ENCODE measurements at places on chromosomes 2 and 18.
A peak's percentile ranks its signal among the peaks of the same experiment; 100 is the strongest.

- DNase-seq, result no peak
Observed at GRCh38 chr2:85453571-85453970, 35.1 kb downstream of the SH2D6 start.

- no peak for DNase-seq
Observed at GRCh38 chr2:221005338-221005737, 566.8 kb downstream of the EPHA4 start.

GRCh38 chr18:12882453-12883371 is 1.3 kb downstream of the PTPN2 start:
- DNase-seq, result no peak

DNA sequence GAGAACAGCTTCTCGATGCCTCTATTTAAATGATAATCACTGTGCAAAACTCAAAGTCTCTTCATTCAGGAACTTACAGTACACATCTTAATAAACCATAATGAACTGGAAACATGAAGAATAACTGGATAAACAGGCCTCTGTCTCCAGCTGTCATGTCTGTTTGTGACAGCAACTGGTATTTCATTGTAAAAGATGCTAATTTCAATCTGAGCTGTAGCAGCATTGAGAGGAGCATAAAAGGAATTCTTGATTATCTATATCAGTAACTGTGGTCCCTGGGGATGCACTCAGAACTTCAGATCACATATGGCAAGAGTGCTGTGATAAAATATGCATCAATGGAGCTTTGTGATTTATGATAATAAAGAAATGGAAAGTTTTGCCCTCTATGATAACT is 18.8 kb downstream of the CDH20 start:
- DNase-seq, result no peak

DNA sequence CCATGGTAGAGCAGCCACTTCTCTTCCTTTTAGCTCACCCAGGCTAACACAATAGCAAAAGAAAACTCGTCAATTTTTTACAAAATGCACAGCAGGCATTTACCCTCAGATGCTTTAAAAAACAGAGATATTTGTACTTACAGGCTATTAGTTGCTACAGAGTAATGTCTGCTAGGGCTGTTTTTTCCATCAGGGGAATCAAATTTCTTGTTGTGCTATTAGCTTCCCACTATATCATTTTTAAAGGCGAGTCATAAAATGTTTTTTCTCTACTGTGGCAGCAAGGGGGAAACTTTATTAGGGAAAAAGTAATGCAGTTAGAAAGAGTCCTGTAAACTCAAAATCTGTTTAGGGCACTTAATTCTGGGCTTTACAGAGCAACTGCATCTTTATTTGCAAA is 277.9 kb upstream of the THSD7B start:
- no peak for DNase-seq

DNA sequence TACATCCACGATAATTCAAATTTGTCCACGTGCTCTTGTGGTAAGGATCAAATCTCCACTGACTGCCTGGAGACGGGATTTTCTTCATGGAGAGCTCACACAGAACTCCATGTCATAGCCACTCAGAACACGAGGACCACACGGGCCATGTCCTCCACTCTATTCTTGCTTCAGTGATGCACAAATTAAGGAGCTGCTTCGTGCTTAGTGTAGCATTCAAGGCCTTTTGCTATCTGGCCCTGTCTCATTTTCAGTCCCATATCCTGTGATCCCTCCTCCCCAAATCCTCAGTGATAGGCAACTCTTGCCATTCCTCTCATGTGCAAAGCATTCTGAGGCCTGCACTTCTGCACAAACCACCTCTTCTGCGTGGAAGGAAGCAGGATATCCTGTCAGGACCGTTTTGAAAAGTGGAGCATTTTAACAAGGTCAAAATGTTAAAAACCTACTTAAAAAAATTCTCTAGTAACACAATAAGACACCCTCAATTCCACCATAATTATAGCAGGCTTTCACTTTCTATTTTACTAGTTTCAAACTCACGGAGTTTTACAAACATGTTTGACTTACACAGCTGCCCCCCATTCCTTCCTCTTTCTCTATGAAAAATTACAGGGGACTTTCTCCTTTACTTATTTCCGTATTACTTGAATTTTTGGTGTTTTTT is 35.2 kb downstream of the ST3GAL5 start:
- DNase-seq, result no peak

DNA sequence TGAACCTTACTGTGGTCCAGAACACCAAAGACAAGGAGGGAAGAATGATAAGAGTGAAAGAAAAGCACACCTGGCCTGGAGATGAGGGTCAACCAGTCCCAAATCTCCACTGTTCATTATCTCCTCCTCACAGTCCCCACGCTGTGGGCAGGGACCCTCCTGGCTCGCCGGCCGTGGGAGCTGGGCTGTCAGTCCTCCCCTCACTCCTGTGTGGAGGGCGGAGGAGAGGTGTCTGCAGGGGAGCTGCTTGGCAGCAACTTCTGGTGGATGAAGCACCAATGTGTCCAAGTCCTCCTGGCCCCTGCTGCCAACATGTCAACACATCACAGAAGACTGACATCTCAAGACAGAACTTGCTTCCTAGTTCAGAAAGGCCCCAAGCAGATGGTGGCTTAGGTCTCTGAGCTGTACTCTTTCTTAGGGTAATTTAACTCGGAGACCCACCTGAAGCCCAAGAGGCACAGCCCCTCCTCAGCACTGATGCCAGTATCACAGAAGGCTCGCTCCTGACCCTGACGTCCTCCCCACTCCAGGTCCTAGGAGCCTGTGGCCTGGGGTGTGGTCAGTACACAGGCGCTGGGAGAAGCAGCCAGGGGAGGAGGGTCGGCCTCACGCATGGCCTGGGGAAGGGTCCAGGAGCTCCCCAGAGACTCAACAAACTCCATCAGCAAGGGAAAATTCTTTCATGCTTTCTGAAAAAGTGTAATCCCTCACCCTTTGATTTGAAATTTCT is 54.5 kb downstream of the PARD6G start:
- DNase-seq, result no peak

DNA sequence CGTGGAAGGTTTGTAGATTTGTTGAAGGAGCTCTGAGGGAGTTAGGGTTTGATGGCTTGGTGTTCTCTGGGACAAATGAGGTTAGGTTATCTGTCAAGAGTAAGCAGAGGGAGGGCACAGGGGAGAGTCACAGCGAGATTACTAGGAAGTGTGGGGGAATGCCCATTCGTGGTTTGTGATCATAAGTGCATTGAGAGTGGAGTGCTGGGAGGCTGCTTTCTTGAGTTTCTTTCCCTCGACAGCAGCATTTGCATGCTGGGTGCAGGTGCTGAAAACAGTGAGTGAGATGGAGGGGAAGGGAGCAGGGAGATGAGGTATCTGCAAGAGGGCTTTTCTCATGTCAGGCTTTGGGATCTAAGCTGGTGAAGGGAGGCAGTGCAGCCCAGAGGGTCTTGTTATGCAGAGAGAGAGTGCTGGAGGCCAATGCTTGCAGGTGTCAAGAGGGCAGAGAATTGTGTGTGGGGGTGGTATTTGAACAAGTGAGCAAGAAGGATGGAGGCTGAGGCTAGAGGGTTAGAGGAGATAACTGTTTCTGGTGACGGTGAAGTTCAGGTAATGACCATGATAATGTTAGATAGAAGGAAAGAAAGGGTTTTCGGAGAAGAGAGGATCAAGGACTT is 8.8 kb downstream of the RALB start:
- DNase-seq, result peak; percentile 11

- no peak for DNase-seq
Observed at GRCh38 chr2:135010200-135010942, 36.9 kb downstream of the MAP3K19 start.

GRCh38 chr2:28635191-28635611 is 116.4 kb upstream of the PPP1CB start:
- DNase-seq, result peak; percentile 44

DNA sequence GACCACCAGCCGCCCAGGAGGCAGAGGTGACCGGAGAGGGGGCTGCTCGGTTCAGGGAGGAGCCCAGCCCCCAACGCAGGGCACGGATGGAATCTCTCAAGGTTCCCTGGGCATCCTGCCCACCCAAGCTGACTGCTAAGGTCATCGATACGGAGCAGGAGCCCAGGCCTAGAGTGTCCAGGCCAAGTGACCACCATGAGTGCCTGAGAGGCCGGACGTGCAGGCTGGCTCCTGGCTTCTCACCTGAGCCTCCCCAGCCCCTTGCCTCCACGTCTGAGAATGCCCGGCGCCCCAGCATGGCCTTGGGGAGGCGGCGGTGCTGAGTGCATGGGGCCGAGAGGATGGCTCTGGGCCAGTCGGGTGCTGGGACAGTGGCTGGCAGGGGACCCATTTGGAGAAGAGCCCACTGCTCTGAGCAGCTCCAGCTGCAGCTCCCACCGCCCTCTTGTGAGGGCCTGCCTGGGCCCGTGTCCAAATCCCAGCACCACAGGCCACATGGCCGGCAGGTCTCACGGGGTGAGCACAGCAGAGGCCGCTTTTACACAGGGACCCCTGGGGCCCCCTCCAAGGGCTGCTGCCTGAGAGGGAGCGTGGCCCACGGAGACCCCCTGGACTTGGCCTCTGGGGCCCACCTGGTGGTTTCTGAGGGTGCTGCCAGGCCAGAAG is 102.8 kb upstream of the CTDP1 start:
- DNase-seq, result peak; percentile 81

GRCh38 chr2:241931976-241932898 is 62.7 kb downstream of the RTP5 start:
- DNase-seq, result no peak

- DNase-seq, result no peak
Observed at GRCh38 chr18:3117493-3118192, 102.1 kb downstream of the MYOM1 start.

- DNase-seq, result no peak
Observed at GRCh38 chr2:137770166-137770565, 194.1 kb upstream of the HNMT start.

- DNase-seq, result no peak
Observed at GRCh38 chr18:39627936-39628335, 2062.3 kb upstream of the CELF4 start.

GRCh38 chr2:181389524-181389923 is 67.7 kb upstream of the ITGA4 start:
- DNase-seq, result no peak

DNA sequence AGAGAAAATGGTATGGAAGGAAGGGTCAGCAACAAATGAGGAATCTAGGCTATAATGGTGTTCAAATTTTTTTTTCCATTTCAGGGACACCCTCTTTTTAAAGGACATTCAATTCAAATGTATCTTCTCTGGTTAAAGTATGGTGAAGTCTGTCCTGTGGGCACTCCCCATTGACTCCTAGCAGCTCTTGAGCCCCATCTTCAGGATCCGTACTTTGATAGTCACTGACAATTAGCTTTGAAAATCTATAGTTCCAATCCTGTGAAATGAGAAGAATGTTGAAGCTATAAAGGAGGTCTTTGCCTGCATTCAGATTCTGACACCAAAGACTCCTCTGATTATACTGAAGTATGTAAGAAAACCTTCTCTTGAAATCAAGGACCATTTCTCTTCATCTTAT is 43.3 kb downstream of the KCNH7 start:
- DNase-seq, result no peak

- DNase-seq, result no peak
Observed at GRCh38 chr2:188949046-188949818, 24.9 kb upstream of the COL3A1 start.

DNA sequence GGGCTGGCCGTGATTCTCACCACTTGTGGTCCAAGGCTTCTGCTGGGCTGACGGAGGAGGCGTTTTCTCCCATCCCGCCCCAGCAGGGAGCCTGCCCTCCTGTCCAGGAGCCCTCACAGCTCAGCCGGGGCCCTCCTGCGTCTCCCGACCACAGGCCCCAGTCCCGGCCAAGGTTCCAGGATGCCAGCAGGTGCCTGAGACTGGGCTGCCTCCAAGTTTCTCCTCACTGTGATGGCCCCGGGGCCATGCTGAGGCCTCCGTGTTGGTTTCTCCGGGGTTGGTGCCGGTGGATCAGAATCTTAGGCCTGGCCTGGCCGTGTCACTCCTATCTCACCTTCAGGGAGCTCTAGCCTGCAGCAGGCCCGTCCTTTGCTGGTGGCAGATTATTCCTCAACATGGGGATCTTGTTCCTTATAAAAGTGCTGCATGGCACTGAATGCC is 5.9 kb downstream of the KCNG2 start:
- DNase-seq, result no peak

- DNase-seq, result no peak
Observed at GRCh38 chr2:29544917-29545316, 376.5 kb downstream of the ALK start.

DNA sequence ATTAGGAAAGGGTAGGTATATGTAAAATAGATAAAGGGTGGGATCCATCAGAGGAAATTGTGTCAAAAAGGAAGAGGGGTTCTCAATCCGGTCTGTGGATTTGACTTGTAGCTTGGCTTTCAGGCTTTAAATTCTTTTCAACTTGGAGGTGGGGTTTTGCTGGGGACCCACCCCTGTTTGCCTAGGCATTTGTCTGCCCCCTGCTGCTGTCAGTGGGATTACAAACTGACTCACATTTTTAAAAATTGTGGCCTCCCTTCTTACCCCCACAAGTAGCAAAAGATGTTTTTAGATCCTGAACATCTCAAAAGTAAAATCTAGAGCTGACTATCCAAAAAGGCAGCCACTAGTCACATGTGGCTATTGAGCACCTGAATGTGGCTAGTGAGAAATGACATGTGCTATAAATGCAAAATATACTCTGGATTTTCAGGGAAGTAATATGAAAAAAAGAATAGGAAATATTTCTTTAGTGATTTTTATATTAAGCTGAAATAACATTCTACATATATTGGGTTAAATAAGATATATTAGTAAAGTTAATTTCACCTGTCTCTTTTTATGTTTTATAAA is 178.9 kb downstream of the GFPT1 start:
- DNase-seq, result no peak

- peak; percentile 11 for DNase-seq
Observed at GRCh38 chr2:98884658-98885057, 51.4 kb downstream of the CRACDL start.

DNA sequence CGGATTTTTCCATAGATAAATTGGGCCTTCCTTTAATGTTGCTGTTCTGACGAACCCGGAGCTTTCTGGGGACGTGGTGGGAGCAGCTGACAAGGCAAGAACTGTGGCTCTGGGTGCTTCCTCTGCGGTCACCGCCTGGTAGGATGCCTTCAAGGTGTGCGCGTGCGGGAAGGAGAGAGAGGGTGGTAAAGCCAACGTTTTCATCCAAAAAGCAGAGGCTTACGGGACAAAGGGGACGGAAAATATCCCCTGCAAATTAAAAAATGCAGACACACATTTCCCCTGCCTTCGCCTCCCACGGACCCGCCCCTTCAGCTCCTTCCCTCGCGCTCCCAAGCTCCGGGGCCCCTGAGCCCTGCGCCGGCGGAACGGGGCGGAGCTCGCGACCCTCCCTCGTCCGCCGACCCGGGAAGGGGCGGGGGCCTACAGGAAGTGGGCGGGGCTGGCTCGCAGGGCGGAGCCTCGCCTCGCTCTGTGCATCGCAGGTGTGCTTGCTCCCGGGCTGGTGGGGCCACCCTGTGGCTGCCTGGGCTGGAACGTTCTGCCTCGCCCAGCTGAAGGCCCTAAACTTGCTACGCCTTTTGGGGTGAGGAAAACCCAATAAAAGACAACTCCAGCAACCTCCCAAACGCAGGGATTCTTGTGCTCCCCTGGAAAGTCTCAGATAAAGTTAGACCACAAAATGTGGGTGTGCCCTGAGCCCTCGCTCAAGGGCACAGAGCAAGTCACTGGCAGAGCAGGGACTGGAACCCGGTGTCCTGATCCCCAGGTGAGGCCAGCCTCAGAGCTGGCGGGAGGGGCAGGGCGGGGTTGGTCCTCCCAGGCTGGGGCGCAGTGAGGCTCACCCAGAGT is 25.4 kb upstream of the SLC66A3 start:
- peak; percentile 79 for DNase-seq

GRCh38 chr2:229993236-229993635 is 70.9 kb downstream of the FBXO36 start:
- DNase-seq, result no peak

GRCh38 chr2:17482651-17483050 is 35.6 kb downstream of the RAD51AP2 start:
- DNase-seq, result no peak
